CD4-positive, alpha-beta T cell treated with Interleukin-4 for 4 hours (primary cell): ENCODE measurements at places on chromosomes 4 and X.

DNA sequence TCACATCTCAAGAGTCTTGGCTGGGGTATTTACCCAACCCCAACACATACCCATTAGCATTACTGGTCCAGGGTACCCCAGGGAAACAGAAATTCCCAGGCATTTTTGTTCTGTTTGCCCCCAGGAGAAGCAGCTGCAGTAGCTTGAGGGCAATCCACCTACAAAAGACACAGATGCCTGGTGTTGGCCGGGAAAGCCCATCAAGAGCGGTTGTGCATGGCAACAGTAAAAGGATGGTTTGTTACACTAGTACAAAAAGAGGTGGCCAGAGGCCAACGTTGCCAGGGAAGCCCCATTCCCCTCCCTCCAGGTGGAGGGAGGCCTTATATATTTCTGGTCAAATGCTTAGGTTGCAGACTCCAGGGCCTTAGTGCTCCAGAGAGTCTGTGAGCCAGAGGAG, 637.8 kb downstream of the BCOR start:
- no peak for DNase-seq

- DNase-seq, result no peak
Observed at GRCh38 chr4:21733894-21734630, 214.5 kb downstream of the KCNIP4 start.

- no peak for DNase-seq
Observed at GRCh38 chr4:120084327-120084726, 17.7 kb upstream of the MAD2L1 start.

DNA sequence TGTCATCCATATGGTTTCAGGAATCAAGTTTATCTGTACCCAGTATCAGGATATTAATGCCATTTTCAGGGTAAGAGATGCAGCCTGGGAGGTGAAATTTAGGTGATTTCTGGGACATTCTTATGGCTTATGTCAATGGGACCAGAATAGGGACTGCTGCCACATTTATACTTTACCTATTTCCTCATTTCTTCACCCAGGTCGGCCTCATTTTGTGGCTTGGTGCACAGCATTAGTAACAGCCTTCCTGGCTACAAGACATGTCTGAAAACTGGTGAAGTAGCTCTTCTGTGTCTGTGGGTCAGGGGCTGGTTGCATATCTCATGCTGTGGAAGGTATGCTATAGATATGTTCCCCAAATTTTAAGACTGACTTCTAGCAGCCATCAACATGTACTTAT, 284.8 kb downstream of the AFF2 start:
- DNase-seq, result no peak

GRCh38 chr4:145189981-145190380, 9.6 kb upstream of the OTUD4 start:
- DNase-seq, result no peak

GRCh38 chr4:105327222-105327621, 146.6 kb downstream of the PPA2 start:
- no peak for DNase-seq

DNA sequence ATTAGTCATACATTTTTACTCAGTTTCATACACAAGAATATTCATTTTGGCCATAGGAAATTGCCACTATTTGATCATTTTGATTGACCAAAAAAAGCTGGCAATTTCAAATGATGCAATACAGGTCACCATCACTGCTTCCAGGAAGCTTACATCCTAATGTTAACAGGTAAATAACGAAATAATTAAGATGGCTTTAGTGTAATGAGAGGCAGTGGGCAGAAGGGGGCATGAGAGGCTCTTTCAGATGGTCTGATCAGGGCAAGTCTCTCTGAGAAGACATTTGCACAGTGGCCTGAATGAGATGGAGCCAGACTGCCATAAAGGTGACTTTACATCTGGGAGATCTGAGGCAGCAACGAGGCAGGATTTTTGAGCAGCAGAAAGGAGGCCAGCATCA, 170.7 kb downstream of the SLIT2 start:
- DNase-seq, result peak; percentile 42

- DNase-seq, result no peak
Observed at GRCh38 chrX:150268839-150269355, 94.2 kb upstream of the MAMLD1 start.

DNA sequence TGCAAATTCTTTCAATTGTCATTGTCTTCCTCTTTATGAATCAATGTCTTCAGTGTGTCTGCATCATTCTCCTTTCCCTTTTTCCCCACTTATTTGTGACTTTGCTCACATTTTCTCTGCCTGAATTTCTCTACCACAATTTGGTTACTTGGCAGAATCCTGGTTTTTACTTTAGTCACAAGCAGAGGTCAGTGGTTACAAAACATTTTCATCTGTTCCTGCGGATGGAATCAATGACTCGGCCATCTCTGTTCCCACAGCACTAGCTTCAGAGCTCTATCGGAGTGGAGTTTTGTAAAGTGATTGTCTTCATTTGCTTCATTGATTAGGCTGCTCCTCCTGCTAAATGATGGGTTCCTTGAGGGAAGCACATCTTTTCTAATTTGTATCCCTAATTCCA, 501.3 kb upstream of the AADAT start:
- no peak for DNase-seq

DNA sequence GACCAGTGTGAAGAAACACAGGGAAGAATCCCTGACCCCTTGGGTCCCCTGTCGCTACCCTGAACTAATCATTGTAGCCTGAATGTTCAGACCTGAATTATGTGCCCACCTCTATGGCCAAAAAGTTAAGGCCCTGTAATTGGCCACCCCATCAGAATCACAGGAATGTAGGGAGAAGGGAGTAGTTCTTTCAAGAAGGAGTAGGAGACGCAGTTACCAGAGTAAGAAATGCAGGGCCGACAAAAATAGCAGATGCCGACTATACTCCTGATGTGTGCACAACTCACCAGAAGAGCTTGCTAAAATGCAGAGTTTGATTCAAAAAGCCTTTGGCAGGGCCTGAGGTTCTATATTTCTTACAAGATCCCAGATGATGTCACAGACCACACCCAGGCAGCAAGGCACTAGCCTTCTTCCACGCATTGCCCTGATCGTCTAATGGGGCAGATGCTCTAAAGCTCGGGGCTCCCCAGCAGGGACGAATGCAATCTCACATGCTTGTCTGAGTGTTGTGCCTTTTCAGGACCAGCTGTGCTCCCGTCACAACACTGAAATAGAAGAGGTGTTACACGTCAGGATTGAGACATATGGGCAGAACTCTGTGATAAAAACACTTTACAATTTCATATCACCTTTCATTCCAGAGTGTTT, 161.0 kb upstream of the FAM241A start:
- no peak for DNase-seq

DNA sequence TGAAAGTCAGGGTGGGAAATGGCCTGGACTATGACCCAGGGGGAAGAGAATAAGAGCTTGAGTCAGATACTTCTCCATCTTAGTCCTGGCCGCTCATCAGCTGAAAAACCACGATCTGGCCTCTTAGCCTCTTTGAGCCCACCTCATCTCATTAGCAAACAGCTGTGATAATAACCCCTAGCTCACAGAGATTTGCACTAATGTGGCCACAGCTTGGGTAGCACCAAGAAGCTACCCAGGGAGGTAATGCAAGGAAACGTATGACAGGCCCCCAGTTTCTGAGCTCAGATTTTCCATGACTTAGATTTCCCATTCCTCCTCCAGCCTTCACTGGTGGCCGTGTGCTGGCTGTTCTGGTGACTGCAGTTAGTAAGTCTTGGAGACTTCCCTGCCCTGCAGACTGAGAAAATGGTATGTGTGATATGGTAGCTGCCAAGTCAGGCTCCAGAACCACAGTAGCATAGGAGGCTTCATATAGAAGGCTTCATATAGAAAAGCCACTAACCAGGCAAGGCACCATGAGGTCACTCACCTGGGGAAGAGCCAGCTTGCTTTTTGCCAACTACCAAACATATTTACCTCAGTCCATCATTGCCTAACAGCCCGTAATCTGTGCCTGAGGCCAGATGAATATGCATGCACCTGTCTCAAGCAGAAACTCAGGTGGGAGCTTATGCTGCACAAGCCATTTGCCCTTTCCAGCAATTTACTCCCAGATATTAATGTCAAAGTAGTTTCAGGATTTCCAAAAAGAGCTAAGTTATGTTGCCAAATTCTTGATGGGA, 51.4 kb upstream of the GABRE start:
- DNase-seq, result no peak

GRCh38 chr4:175702703-175703102, 109.4 kb downstream of the GPM6A start:
- no peak for DNase-seq

DNA sequence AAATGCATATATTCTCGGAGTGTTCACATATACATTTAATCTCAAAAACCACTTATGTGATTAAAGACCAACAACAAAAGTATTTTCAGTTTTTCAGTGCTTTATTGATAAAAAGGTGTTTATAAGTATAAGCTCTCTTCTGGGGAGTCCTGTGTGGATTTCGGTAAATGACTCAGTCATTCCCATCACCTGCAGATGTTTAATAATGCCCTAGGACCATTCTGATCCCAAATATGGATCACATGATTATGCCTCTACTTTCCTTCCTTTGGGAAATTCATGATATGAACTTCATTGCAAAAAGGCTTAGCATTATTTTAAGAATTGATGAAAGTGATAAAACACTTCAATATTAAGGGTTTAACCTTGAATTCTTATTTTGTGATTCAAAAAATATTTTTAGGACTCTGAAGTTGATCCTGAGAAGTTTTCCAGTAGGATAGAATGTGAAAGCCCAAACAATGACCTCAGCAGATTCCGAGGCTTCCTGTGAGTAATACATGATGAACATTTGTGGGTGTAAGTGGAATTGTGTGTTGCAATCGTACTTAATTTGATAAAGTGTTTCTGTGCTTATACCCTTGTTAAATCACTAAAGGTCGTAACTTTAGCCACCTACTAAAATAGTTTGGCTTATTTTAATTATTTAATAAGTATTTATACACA, 40.2 kb downstream of the ATP10D start:
- no peak for DNase-seq
